Endothelial cell (in vitro differentiated cells): ENCODE measurements at places on chromosomes 3 and 15.

- DNase-seq = no peak
These were observed 779 bp upstream of the CTNNB1 start for GRCh38 chr3:41198526-41198925.

DNA sequence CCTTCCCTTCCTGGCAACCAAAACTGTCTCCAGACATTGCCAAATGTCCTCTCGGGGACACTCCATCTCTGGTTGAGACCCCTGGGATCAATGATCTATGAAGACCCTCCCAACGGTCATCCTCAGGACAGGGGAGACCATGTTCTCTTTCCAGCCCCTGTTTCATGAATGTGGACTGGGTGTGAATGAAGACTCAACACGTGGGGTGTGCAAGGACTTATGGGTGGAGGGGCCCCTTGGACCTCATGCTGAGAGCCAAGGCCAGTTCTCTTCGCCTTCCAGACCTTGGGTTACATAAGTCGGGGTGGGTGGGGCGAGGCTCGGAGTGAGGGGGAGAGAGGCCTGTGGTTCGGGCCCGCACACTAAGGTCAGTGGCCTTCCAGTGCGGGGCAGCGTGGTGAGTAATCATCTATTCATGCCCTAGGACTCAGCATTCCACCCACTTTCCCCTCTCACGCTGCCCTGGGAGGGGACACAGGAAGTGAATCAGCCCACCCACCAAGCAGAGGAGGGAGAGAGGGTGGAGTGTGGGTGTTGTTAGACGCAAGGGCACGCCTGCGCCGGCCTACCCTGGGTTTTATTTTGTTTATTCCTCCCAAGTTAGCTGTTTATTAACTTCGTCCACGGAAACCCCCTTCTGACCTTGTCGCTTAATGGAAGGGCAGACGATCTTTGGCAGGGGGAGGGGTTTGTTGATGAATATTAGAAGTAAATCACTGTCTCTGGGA lies 6.7 kb downstream of the PAQR5 start:
- DNase-seq = no peak

DNA sequence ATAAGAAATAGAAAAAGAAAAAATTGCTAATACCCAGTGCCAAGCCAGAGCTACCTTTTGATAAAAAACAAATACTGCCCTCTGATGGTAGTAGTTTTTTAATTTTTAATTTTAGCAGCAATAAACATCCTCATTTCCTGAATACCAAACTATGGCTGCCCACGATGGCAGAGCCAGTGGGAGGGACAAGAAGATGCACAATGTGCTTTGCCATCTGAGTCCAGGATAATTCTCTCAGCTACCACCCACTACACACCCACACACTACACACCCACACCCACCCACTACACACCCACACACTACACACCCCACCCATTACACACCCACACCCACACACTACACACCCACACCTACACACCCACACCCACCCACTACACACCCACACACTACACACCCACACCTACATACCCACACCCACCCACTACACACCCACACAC lies 17.8 kb downstream of the CEP19 start:
- no peak for DNase-seq

DNA sequence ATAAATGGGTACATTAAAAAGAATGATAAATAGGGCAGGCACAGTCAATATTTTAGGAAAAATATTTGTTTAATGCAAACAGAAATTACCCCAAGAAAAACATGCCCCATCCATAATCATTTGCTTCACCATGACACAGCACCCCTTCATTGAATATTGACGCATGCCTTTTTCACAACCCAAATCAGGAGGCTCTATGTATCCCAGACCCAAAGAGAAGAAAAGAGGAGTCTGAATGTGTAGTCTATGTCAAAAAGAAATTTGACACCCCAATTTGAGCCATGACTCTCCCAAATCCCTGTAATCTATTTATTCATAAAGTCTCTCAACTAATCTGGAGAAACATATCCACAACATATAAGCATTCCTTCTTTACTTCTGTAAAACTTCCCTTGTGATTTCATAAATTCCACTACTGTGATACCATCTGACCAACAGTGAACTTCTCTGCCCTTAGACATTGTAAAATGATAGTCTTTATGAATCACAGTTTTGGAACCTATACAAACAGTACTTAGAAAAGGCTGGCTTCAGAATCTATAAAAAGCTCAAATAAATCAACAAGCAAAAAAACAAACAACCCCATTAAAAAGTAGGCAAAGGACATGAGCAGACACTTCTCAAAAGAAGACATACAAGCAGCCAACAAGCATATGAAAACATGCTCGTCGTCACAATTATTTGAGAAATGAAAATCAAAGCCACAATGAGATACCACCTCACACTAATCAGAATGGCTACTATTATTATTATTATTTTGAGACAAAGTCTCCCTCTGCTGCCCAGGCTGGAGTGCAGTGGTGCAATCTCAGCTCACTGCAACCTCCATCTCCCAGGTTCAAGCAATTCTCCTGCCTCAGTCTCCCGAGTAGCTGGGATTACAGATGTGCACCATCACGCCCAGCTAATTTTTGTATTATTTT lies 53.4 kb upstream of the XRN1 start:
- DNase-seq = no peak

- no peak for DNase-seq
These were observed 21.8 kb downstream of the DNASE1L3 start for GRCh38 chr3:58188921-58189451.

GRCh38 chr3:195892105-195893043 lies 16.0 kb downstream of the TNK2 start:
- no peak for DNase-seq

DNA sequence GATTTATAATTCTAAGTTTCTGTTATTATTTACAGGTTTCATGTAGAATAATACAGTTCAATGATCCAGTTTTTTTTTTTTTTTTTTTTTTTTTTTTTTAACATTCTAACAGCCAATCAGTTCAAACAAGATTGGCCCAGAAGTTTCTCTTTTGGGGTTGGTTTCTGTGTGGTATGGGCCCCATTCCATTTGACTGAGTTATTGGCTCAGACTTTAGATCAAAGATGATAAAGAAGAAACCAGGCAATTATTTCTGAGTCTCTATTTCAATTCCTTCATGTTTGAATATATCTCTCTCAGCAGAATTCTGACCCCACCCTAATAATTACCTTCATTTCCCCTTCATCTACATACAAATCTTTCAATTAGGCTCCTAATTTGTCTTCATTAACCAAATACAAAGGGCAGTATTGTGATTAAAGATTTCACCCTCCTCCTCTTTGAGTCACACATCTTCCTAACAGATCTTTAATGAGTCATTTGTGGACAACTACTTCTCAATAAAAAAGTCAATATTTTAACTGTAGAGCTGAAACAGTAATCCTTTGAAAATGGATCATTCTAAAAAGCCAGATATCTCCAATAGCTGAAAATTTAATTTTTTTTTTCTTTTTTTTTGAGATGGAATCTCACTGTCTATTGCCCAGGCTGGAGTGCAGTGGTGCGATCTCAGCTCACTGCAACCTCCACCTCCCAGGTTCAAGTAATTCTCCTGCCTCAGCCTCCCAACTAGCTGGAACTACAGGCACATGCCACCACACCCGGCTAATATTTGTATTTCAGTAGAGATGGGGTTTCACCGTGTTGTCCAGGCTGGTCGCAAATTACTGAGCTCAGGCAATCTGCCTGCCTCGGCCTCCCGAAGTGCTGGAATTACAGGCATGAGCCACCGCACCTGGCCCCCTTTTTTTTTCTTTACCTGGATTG lies 878.8 kb downstream of the NAALADL2 start:
- DNase-seq = no peak

GRCh38 chr3:155334215-155334913 lies 40.9 kb upstream of the STRIT1 start:
- DNase-seq = no peak

DNA sequence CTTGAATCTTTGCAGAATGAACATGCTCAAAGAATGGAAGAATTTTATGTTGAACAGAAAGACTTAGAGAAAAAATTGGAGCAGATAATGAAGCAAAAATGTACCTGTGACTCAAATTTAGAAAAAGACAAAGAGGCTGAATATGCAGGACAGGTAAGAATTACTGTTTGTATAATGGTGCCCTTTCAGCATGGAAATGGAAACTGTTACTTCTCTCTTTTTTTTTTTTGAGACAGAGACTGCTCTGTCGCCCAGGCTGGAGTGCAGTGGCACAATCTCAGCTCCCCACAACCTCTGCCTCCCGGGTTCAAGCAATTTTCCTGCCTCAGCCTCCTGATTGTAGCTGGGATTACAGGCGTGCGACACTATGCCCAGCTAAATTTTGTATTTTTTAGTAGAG lies 27.6 kb upstream of the CLDN11 start:
- DNase-seq = no peak

DNA sequence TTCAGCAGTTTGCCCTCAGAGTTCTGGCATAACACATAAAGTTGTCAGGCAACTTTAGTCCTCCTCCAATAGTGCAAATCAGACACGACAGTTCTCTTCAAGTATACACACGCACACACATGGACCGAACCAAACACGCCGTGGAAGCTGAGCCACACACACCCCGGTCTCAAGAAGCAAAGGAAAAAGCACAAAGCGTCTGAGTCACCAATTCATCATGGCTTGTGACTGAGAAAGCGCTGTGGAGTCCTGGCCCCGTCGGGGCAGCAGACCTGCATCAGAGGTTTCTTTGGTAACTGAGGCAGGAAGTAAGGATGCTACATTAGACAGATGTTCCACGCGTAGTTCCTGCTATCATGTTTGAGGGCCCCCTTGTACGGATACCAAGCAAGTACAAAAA lies 85.7 kb downstream of the VGLL4 start:
- no peak for DNase-seq

DNA sequence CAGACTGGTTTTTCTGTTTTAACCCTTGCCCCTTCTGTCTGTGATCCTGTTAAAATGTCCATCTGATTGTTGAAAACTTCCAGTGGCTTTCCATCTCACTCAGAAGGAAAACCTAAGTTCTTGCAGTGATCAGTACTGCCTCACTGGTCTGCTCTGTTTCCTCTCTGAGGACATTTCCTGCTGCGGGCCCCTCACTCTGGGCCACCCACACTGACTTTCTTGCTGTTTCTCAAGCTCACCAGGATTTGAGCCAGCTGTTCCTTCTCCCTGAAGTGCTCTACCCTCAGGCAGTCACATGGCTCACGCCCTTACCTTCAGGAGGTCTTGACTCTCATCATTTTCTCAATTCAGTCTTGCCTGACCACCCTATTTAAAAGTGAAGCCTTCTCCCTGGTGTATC lies 1.8 kb downstream of the GRK7 start:
- no peak for DNase-seq

DNA sequence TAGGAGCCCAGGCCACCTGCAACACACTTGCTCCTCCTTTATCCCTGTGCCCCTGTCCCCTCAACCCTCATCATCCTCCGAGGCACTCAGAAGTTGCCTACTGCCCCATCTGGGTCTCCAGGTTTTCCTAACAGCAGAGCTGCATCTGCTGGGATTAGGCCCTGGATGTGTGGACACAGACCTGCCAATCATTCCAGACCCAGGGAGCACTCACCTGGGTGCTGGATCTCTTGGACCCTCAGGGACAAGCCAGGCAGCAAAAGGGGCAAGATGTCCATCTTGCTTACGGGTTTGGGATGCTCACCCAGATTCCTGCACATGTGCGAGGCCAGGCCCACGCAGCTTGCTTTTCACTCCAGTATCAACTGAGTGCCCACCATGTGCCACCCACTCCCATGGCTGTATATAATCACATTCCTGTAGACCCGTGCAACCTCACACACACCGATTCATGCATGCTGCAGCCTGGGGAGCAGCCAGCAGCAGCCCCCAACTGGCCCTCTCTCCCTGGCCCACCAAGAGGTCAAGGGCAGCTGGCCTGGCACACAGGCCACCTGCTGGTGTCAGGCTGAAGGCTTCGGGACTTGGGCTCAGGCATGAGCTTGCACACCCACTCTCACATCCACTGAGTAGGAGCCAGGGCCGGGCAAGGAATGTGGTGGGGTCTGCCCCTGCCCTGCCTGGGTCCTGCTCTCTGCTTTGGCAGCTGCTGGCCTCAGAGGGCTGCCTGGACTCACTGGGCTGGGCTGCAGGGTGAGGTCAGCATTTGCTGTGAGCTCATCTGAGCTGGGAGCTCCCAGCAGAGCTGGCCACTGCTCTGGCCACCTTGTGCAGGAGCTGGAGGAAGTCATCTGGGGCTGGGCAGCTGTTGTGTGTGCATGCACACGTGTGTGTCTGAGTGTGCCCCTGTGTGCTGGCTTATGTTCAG lies 14.9 kb downstream of the PRKCD start:
- no peak for DNase-seq

- no peak for DNase-seq
These were observed 14.5 kb downstream of the LMCD1 start for GRCh38 chr3:8516047-8516661.

GRCh38 chr15:26892182-26892518 lies 25.3 kb downstream of the GABRA5 start:
- DNase-seq = no peak

DNA sequence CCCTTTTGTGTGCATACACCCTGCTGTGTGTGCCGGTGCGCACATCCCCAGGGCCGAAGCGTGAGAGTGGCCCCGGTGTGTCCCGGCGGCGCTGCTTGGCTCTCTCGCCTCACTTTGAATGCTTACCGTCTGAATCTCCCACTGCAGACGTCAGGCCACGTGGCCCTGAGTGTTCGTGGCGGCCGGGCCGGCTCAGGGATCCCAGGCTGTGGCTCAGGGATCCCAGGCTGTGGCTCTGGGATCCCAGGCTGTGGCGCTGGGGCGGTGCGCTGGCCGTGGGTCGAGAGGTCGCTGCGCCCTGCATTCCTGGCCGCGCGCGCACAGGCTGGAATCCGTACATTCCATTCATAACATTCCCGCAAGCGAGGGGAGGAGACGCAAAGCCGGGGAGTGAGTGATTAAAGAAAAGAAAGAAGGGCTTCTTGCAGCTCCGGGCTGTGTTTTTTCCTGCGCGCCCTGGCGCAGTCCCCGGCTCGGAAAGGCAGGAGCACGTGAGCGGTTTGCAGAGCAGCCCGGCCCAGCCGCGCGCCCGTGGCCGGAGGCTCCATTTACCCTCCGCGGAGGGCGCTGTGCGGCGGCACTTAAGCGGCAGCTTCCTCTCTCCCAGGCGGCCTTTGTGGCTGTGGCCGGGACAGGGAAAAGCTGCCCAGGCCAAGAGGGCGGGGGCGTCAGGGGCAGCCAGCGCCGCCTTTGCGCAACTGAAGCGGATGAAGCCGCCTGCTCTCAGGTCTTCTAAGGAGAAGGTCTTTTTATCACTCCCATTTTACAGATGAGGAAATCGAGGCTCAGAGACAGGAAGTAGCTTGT lies 87.0 kb upstream of the ALDH1L1 start:
- DNase-seq = peak; percentile 65

DNA sequence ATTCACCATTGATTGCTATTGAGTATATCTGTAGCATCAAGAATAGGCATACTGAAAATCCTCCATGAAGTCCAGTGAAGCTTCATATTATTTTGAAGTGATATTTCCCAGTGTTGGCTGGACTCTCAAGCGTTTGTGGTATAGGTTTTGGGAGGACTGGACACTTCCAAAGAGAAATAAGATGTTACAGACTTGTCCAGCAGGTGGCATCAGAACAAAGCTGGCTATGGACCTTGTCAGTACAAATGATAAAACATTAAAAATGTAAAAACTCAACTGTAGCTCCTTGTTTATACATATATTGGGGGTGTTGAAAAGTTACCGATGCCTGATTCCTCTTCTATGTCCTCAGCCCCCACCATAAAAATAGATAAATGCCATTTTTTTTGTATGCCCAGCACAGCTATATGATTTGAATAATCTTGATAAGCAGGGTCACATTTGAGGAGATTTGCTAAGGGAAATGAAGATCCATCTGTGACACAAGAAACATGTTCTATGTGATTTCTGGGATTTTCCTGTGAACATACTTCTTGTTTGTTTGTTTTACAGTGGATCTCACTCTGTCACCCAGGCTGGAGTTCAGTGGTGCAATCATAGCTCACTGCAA lies 54.5 kb upstream of the GOLGA6B start:
- peak; percentile 62 for DNase-seq
